ENCODE measurements at places on chromosomes 4 and X.

- DNase-seq, result no peak
Observed at GRCh38 chr4:57435300-57435699, 325.1 kb upstream of the IGFBP7 start.

DNA sequence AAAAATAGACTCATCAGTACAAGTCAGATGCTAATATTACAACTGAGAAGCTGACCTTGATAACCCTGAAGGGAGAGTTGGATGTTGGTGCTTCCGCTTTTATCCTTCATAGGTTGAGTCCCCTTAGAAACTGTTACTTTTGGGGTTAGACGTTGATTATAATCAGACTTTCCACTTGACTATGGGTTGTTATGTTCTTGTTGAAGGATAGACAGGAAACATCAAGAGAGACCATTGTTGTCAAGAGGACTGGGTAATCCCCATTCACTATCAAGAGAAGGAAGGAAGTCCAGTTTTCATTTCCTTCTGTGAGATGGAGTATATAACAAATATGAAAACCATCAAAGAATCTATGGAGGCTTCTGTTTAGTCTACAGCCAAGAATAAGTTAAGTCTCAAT, 229.9 kb upstream of the AFF2 start:
- DNase-seq, result no peak

GRCh38 chrX:47608130-47608810, 11.4 kb downstream of the SYN1 start:
- DNase-seq, result no peak

GRCh38 chr4:137069473-137069872, 462.8 kb downstream of the PCDH18 start:
- DNase-seq, result no peak

- DNase-seq, result no peak
Observed at GRCh38 chr4:139633195-139633594, 32.4 kb upstream of the MGST2 start.

GRCh38 chrX:139560221-139560620, 29.7 kb downstream of the F9 start:
- DNase-seq, result no peak

DNA sequence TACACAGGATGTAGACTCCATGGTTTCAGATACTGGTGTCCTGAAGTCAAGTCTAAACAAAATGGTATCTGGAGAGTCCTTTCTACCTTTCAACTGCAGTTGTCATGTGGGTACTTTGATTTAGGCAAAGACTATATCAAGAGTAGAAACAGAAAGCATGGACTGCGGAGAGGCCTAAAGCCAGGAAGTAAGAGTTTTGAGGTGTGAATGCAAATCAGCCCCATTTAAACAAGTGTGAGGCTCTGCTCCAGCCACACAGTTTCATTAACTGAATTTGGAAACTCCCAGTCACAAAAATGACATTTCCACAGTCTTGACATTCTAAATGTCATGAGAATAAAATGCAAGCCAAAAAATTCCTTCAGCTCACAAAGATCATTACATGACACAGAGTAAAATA, 87.2 kb upstream of the MCF2 start:
- DNase-seq, result no peak

DNA sequence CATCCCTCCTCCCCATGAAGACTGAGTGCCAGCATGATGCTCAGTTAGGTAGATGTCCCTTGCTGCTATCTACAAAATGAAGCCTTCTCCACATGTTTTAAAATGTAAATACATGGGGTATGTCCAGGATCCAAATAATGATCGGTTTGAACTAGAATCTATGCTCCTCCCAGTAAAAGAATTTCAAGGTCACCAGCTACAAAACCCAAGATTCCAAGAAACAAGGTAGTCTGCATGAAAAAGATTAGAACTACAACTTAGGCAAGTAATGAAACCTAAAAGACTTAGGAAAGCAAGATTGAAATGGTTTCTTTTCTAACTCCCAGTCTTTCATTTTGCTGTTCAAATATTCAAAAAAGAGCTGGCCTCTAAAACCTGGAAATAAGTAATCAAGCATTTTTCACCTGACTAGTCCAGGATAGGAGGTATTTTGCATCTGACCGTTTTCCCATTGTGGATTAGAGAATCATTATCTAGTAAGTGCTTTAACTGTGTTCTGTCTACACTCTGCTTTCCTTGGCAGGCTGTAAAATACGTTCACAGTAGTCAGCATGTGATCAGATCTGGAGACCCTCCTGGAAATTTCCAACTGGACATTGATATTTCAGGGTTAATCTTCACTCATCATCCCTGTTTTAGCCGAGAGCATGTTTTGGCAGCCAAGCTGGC, 57.4 kb downstream of the CC2D2A start:
- no peak for DNase-seq

GRCh38 chr4:39591290-39591689, 47.4 kb downstream of the SMIM14 start:
- DNase-seq, result no peak

- no peak for DNase-seq
Observed at GRCh38 chr4:35993606-35994005, 250.7 kb downstream of the ARAP2 start.

GRCh38 chr4:164224871-164225270, 529.1 kb upstream of the SMIM31 start:
- no peak for DNase-seq

GRCh38 chrX:125295337-125295736, 24.3 kb upstream of the TEX13C start:
- no peak for DNase-seq

GRCh38 chr4:72712997-72713396, 144.0 kb upstream of the ADAMTS3 start:
- no peak for DNase-seq

DNA sequence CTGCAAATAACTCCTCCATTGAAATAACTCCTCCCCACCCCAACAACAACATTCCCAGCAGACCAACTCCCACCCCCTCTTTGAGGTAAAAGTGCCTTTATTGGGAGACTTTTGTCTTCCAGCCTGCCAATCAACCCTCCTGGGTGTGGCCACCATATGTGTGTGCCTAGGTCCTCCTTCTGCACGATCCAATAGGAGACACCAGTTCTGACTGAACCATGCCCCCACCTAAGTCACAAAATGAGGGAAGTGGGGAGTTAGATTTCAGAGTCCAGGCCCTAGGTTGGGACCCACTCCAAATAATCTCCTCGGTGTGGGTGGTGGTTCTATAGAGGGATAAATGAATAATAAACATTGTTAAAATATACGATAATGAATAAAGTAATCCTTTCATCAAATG, 3.0 kb downstream of the PLP2 start:
- no peak for DNase-seq

Measured in caudate nucleus (tissue), 63 donors.